ENCODE measurements at places on chromosomes 5 and 9.

DNA sequence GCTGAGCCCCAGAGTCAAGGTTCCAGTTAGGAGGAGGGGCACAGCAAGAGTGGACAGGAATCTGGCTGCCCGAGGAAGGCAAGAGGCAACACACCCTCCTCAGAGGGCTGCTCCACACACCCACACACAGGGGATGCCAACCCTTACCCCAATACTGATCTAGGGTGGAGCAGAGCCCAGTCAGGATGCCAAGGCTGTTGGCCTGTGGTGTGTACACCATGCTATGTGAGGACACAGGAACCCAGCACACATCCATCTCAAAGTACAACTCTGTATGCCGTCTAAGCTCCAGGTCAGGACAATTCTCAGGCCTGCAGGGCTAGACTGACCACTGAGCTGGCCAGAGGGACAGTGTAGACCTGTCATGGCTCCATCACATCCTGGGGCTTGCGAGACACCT is 2.6 kb downstream of the SEPTIN8 start:
- DNase-seq, result no peak

GRCh38 chr9:16721972-16722371 is 148.5 kb downstream of the BNC2 start:
- DNase-seq, result no peak

- DNase-seq, result no peak
Measured at GRCh38 chr9:75939536-75940111, 49.2 kb downstream of the PCSK5 start.

DNA sequence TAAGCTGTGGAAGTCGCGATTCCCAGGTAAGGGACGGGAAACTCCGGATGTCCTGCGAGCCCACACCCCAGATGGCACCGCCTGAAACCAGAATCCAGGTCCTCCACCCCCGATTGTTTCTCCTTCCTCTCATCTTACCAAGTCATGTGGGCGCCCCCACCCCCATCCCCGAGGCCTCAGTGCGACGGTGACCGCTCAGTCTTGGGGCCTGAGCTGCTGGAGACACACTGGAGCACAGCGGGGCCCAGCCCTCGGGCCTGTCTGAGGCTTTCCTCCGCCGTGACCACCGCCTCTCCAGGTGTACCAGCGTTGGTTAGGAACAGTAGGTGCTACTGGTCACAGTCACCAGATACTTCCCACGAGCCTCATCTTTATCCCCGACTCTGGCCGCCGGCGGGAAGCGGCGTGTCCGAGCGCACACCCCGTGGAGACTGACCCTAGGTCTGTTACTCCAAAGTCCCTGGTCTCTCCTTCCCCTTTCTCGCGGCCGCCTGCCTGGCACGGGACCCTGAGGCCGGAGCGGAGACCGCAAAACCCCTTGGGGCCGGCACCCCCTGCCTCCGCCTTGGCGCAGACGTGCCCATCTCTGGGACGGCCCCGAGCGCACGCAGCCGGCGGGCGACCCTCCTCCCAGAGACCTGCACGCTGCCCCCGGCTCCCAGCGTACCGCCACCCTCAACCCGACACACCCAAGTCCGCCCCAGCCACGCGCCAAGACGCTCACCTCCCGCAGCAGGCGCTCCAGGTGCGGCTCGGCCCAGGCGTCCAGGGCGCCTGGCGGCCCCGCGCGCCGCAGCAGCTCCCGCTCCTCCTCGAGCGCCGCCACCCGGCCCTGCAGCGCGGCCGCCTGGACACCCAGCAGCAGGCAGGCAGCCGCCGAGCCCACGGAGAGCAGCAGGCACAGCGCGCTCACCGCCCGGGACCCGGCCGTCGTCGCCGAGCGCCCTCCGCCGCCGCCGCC is 733 bp downstream of the COL23A1 start:
- no peak for DNase-seq

Measured in stimulated activated CD8-positive, alpha-beta memory T cell treated with anti-CD3 and anti-CD28 coated beads, Interleukin-7, amount 100 ng/mL, for 1 hour (primary cell).